ENCODE measurements at places on chromosomes 2 and 18.

GRCh38 chr18:27062802-27063201 is 122.3 kb downstream of the CHST9 start:
- no peak for DNase-seq

DNA sequence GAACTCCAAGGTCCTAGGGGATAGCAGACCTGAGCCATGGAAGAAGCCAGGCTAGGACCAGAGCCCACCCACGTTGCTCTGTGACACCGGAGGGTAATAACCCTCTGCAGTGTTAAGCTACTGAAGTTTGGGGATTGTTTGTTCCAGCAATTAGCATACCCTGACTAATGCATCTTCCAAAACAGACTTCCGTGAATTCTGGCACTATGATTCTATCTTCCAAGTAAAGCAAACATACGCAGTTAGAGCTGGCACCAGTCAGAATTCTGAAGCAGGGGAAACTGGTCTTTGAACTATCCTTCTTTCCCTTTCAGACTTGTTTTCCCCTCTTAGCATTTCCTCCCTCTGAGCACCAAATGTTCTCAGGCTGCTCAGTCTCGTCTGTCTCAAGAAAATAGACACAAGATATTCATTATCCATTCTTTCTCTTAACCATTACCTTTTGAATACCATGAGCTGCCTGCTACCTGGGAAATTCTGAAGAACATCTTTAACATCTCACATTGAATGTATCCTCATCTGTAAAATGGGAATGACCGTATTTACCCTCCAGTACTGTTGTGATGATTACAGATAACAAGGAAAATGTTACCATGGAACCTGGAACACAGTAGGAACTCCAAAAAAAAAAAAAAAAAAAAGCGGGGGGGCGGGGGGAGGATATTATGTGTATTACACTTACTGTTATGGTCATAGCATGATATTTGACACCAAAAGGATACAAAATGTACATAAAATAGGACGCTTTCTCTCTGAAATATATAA is 108.2 kb downstream of the TCF4 start:
- no peak for DNase-seq

DNA sequence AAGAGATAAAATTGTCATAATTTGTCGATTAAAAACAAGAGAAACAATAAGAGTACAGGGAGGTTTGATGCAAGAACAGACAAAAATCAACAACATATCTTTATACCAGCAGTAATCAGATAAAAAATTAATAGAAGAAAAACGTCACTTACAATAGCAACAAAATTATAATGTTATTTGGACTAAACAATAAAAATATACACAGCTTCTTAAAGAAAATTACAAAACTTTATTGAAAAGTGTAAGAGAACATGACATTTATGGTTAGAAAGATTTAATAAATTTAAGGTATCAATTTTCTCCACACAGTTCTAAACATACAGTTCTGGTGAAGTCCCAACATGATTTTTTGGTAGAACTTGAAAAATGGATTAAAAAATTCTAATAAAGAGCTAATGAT is 12.8 kb downstream of the RNF138 start:
- no peak for DNase-seq

- no peak for DNase-seq
These were observed 705.6 kb upstream of the ID2 start for GRCh38 chr2:7976206-7976605.

- no peak for DNase-seq
These were observed 56.7 kb downstream of the DIS3L2 start for GRCh38 chr2:232018181-232018580.

DNA sequence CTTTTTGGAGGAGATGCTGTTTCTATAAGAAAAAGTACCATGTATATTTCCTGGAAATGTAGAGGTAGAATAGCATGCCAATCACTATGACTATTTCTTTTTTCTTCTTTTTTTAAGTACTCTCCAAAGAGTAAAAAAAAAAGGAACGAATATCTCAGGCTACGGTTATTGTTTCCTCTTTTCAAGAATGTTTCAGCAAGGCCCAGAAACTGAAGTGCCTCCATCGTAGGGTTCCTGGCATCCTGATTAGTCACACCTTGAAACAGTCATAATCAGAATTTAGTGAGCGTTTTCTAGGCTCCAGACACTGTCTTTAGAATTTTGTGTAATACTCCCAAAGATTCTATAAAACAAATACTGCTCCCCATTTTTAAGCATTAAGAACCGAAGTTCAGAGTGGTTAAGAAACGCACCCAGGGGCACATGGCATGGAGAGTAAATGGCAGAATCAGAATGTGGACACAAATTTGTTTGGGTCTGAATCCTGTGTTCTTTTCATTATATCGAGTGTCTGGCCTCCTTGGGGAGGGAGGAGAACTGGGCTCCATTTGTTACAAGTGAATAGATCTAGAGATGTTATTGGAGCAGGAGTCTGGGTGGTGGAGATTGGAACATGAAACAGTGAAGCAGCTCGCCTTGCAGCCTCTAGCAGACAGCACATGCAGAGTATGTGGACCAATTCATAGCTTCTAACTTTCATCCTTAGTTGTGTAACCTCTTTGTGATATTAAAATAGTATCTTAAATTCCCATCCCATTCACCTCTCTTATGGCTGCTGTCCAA is 26.7 kb downstream of the ZEB2 start:
- no peak for DNase-seq

DNA sequence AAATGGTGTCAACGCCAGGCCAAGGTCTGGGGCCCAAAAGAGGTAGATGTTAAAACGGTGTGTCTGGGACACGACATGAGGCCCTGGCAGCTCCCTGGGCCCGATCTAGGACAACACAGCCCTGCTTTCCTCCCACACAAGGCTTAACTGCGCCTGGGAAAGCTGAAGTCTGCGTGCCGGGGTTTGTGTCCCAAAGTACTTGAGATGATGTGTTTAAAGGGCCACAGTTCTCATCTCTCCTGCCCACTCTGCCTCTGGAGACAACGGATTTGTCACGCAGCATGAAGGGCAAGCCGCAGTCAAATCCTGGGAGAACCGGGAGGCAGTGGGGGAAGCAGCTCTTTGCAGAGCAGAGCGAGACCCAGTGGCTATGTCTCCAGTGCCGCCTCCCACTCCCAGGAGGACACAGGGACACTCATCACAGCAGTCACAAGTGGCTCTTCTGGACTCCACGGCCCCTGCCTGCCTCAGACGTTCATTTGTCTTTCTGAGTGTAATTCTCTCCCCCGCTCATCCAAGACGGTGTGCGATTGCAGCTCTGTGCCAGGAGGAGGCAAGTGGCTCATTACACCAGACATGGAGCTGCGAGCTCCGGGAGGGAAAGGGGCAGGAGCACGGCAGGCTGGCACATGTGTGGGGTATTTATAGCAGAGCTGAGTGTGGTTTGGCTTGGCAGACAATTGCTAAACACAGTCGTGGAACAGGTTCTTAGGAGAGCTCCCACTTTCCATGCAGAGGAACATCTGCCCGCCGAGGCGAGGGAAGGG is 57.7 kb upstream of the SEMA4C start:
- DNase-seq: no peak

DNA sequence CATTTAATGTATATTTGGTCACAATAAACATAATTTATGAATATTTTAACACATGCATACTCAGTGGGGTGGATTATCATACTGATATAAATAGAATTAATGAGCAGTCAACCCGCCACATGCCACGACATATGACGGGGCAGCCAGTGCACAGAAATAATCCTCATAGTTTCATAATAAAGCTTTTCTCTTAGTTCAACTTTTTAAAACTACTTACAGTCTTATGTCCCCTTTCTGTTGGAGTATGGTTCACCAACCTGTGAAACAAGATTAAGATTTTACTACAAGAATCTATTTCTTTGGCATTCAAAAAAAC is 75.6 kb upstream of the ETAA1 start:
- DNase-seq: no peak

GRCh38 chr18:26438980-26439379 is 109.4 kb downstream of the KCTD1 start:
- no peak for DNase-seq

DNA sequence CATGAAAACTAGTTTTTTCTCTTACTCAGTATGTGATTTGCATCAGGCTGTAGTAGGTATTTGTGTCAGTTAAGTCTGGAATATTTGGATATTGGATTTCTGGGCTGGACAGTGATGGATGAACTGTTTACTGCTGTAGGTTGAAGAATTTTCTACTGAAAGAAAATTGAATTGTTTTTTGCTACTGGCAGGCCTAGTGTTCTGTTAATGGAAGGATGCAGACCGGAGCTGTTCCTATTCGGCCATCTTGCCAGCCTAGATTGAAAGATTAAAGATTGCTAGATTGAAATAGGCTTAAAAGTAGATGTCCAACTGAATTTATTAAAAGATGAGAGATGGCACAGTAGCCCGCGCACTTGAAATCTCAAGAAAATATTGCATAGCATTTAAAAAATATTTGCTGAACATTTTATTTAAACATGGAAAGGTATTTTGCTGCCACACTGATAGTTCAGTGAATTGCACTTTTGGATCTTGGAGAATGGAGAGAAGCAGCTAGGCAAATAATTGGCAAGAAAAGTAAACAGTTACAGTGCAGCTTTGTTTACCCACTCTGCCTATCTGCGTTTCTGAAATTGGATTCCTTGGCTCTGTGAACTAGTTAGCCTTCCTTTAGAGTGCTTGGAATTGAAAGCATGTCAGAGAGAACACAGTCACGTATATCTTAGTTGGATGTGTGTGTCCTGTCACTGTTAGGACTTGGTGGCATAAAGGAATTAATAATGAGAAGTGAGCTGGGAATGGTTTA is 54.1 kb downstream of the EPB41L5 start:
- no peak for DNase-seq

DNA sequence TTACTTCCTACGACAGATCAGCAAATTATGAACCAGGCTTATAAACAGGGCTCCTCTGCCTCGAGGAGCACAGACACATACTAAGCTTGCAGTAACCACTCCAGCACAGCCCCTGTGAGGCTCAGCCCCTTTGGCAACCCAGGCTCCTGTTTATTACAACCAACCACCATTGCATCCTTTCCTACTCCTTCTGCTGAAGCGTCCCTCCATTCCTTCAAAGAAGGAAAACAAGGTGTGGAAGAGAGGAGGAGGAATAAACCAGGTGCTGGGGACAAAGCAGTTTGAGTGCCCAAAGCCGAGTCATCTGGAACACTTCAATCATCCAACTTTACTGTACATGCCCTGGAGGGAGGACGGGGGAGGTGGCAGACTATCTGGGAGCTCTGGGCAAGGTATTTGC is 87.2 kb upstream of the MGAT4A start:
- no peak for DNase-seq

GRCh38 chr2:137937246-137937645 is 27.0 kb upstream of the HNMT start:
- DNase-seq: no peak

DNA sequence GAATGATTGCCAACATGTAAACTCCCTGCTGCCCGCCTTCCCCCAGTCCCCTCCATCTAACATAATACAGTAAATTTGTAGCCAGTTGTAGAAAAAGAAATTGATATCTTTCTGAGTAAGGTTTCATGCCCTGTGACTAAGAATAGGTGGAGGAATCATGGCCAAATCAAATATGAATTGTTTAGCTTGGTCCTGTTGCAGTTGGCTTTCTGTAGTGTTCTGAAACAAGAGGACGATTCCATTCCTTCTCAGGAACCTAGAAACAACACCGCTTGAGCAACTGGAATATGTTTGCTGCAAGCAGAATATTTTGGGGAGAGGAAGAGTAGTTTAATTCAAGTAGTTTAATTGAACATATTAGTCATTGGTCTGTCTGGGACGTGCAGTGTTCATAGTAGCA is 7.0 kb upstream of the DRC1 start:
- DNase-seq: no peak

DNA sequence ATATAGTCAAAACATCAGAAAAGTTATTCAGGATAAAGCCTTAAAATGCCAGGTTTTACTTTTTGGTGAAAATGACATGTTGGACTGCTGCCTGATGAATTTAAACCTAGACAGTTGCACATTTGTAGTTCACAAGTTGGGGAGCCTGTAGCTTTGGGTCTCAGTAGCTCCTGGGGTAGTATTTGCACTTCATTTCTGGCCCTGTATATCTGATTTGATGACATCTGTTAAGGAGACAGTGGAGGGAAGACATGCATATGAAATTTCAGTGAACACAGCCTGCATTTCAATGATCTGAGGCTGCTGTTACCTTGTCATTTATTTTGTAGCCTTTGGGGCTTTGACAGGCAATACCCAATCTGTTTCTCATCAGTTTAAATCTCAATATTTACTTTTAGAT is 156.4 kb downstream of the DCC start:
- no peak for DNase-seq

DNA sequence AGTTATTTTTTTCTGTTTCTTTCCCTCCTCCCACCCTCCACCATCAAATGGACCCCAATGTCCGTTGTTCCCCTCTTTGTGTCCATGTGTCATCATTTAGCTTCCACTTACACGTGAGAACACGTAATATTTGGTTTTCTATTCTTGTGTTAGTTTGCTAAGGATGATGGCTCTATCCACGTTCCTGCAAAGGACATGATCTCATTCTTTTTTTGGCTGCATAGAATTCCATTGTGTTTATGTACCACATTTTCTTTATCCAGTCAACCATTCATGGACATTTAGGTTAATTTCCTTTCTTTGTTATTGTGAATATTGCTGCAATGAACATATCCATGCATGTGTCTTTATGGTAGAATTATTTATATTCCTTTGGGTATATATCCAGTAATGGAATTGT is 91.3 kb upstream of the TNP1 start:
- no peak for DNase-seq

- no peak for DNase-seq
These were observed 146.3 kb upstream of the RIOK3 start for GRCh38 chr18:23306822-23307221.

DNA sequence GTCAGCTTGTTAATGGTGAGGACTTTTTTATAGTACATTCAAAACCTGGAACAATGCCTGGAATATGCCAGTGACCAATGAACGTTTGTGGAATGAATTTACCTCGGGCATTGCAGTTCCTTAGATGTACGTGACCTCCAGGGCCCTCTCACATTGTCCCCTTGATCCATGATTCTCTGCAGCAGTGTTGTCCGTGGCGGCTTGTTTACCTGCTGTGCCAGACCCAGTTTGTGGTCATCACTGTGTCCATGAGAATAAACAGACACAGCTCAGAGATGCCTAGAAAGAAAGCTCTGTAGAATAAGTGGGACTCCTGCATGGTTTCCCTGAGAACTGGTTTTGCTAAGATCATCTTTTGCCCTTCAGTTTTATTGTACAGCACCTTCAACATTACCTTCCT is 1132.2 kb downstream of the DPP10 start:
- DNase-seq: no peak

DNA sequence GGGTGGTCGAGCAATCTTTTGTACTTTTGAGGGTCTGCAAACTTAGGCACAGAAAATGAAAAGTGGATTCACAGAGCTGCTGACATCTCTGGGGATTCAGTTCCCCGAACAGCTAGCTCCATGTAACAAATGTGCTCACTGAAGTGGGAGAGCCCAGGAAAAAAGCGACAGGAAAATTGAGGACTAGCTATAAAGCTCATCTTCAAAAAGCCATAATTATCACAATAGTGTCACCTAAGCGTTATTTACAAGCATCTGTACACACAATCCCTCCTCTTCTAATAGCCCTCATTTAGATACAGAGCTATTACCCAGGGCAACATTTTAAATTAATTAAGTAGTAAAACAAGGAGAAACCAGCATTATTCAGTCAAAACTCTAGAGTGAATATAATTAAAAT is 36.1 kb downstream of the RNF152 start:
- no peak for DNase-seq

- no peak for DNase-seq
These were observed 21.9 kb downstream of the TRABD2A start for GRCh38 chr2:84858937-84859336.

- no peak for DNase-seq
These were observed 56.0 kb downstream of the CLHC1 start for GRCh38 chr2:55176094-55176415.

Data from activated CD8-positive, alpha-beta memory T cell treated with anti-CD3 and anti-CD28 coated beads for 48 hours (primary cell).